ENCODE measurements at places on chromosomes 12 and 14. TPM values are rescaled to one million over a fixed set of nuclear protein-coding genes. Genes with fewer than 3 reads are reported as not detected.

Gene ITGA5
- 35.5 TPM for total RNA-seq

Gene PTCSC3
- total RNA-seq, result not detected

Gene SINHCAF
- total RNA-seq, result 21.9 TPM

Gene RNU4-1
- total RNA-seq, result 2,128 TPM

Gene SLC5A8
- total RNA-seq, result not detected

Gene SLC10A1
- total RNA-seq, result 260 TPM

All from right lobe of liver (tissue), 6 donors.